ENCODE measurements at places on chromosomes 7 and 10.
A peak's percentile ranks its signal among the peaks of the same experiment; 100 is the strongest.

GRCh38 chr7:143372070-143372469 is 9.1 kb upstream of the ZYX start:
- peak; percentile 62 for DNase-seq

GRCh38 chr7:84538268-84538667 is 343.7 kb upstream of the SEMA3A start:
- no peak for DNase-seq

DNA sequence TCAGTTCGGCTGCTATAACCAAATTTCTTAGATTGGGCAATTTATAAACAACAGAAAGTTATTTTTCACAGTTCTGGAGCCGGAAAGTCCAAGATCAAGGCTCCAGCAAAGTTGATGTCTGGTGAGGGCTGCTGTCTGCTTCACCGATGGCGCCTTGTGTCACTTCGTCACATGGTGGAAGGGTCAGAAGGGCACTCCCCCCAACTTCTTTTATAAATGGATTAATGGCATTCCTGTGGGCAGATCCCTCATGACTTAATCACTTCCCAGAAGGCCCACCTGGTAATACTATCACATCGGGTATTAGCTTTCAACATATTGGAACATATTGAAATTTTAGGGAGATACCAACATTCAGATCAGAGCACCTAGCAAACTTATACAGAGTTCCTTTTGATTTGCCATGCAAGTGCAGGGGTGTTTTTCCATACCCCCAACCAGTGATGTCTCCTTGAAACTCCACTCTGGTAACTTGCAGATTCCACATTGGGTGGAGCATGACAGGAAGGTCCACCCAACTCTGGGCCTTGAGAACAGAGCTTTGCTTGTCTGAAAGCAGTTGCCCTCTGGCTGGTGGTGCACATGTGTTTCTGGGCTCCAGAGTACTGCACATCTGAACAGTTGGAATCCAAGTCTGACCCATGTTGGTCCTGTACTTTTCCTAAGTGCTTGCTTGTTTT is 85.1 kb upstream of the KMT2E start:
- DNase-seq: no peak

DNA sequence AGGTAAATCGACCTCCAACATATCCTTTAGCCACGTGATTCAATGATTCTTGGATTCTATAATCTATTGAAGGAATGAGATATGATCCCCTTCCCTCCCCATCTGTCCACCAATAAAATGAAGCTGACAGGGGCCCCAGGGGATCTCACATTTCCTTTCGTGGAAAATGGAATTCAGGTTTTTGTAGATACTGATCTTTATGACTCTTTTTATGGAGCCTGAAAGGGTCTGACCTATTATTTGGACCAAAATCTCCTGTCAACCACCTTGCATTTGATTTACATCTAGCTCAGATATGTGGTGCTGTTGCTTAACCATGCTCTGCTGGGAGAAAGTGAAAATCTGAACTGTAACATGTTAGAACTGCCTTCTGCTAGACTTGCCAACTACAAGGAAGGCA is 234.0 kb upstream of the CXCL12 start:
- no peak for DNase-seq

DNA sequence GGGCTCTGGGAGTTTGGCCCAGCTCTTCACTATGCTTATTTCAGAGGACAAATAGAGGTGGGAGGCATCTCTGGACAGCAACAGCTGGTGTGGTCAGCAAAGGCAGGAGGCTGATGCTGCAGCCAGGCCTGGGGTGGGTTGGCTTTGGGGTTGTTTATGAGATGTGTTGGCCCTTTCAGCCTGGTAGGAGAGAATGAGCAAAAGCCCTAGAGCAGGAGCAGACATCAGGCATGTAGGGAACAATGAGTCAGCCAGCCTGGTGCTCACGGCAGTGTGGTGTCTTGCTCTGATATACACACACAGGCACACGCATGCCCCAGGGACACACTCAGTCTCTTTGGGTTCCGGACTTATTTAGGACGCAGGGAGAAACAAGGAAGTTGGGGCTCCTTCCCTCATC is 157.1 kb downstream of the PRKCQ start:
- no peak for DNase-seq

GRCh38 chr7:116340943-116341907 is 130.9 kb downstream of the TES start:
- DNase-seq: no peak

GRCh38 chr7:22874904-22875303 is 52.3 kb upstream of the TOMM7 start:
- no peak for DNase-seq

DNA sequence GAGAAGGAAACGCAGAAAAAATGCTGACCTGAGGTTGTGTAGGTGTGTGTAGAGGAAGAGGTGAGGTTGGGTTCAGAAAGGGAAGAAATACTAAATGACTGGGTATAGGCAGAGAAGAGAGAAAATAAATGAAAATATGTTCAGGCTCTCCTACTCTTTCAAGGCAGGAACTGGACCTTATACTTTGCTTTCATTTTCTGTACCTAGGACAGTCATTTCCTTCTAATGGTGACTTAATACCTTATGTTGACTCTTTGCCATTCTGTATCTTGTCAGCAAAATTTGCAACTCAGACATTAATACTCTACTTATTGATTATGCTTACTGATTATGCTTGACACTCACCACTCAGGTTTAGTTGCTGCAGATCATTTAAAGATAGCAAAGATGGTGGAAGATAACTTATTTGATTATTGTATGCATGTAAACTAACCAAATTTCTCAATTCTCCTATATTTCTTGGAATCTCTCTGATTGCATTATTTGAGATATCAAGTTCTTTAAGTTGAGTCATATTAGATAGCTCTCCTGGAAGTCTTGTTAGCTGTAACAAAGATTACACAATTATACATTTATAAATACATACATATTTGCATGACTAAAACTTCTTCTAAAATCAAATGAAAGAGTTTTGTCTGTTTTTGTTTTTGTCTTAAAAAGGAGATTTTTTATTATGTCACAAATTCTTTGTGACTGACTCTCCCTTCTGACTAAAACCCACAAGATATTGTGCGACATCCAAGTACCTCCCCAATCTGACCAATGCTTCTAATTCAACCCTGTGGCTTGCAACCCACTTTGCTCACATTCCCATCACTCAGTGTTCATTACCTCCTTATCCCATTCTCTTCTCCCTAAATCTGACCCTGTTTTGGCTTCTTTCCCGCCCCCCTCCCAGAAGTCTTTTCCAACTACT is 20.0 kb downstream of the LRRD1 start:
- peak; percentile 85 for DNase-seq

- peak; percentile 18 for DNase-seq
These were observed 31.2 kb downstream of the GFRA1 start for GRCh38 chr10:116241642-116242410.

DNA sequence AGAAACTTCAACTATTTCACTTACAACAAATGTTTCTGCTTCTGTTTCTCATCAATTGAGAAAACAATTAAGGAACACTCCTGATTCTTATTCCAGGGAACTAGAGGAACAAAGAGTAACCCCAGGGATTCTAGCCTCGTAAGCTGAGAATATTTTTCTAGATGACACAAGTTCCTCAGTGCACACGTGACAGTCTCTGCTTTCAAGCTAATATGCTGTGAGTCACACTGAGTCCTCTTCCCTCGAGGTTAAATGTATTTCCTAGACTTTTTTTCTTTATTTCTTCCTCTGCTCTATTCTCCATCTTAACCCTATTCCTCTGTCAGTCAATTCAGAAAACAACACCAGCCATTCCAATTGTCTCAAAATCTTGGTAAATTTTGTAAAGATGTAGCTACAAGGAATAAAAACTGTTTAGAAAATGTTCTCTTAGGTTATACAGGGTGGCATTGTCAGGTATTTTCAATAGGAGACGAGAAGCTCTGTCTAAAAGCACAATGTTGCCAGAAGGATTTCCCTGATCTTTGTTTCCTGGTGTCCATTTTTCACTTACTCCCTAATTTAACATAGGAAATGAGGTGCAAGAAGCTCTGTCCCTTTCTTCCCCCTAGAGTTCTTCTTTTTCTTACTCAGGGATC is 5.8 kb upstream of the C1GALT1 start:
- DNase-seq: peak; percentile 84

DNA sequence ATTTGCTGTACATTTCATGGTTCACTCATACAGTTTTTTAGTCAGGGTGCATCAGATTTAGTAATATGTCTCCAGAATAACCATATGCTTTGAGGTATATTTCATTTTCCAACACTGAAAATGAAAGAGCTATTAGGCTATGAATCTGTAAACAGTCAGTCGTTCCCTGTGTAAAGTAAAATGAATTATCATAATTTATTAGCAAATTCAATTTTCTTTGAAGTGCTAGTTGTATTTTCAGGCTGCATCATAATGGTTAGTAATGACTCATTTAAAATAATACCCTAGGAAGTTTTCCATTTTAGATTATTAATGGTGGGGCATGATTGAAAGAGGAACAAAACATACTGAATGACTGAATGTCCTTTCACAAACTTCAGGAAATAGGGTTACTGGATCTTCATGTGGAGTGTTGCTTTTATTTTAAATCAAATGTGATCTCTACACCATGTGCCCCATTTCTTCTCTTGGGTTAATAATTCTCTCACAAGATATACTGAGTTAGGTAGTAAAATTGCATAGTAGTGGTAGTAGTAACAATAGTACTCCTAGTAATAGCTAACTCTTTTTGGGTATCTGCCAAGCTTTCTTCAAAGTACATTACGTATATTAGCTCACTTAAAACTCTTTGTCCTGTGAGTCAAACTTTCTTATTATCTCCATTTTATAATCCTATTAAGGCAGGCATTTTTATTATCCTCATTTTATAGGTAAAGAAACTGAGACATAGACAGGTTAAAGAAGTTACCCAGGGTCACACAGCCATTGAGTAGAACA is 476.5 kb downstream of the SUGCT start:
- no peak for DNase-seq

DNA sequence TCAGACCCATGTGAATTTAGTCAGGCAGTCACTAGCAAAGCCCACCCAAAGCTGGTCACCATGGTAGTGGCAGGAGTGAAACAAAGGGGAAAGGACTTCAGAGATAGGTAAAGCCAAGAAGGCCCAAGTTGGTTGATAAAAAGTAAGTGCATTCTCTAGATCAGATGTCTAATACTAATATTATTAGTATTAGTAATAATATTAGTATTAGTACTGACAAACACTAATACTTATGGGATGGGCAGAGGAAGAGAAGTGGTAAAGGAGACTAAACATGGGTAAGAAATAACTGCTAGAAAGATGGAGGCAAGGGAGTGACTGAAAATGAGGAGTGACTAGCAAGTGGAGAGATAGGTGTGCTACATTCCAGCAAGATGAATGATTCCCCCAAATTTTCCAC is 46.6 kb upstream of the PHYHIPL start:
- DNase-seq: no peak

DNA sequence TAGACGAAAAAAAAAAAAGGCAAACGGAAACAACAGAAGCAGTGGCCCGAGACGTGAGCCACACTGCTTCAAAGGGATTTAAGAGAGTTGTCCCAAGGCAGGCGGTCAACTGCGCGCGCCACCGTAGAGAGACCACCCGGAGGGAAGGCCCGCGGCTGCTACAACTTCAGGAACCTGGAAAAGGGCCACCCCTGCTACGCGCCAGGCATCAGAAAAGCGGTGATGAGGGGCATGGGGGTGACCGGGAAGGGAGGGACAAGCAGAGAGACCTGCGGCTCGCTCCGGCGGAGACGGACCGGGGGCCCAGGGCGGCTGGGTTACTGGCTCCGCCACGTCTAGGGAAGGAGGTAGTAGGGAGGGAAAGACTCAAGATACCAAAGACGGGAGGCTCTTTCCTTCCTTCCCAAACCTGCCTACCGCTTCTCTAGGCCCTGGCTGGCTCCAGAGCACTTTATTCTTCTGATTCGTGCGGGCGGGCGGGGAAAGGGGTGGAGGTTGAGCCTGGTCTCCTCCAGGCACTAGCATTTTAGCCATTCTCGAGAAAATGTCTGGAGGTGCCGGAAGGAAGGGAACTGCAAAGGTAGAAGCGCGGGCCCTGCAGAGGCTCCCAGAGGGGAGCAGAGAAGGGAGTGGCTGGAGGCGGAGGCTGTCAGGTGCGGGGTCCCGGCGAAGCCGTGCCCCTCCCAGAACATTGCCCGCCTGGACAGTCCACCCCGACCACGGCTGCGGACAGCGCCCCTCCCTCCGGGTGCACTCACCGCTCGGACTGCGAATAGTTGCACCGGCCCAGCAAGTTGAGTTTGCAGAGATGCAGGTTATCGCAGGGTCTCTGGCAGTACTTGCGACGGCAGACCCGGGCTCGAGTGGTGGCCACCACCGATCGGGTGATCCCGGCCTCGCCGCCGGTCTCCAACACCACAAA is 993 bp downstream of the ZC3HAV1 start:
- DNase-seq: peak; percentile 47

GRCh38 chr7:139992353-139993044 is 70.3 kb downstream of the PARP12 start:
- no peak for DNase-seq

DNA sequence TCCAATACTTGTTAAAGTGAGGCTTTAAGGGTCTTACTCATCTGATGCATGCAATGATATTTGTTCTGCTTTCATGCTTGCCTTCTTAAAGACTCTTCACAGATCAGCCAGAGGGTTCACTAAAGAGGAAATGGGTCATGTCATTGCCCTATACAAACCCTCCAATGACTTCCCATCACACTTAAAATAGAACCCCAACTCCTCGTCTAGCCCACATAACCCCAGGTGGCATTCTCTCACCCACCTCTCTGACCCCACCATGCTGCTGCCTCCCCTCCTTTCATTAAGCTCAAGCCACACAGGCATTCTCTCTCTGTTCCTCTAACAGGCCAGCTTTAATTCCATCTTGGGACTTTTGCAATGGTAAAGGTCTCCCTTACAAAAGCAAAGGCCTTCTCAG is 253.6 kb downstream of the GRID1 start:
- no peak for DNase-seq

- no peak for DNase-seq
These were observed 48.5 kb upstream of the ARL4A start for GRCh38 chr7:12638851-12639456.

GRCh38 chr7:106895246-106895864 is 30.3 kb downstream of the PIK3CG start:
- DNase-seq: no peak

DNA sequence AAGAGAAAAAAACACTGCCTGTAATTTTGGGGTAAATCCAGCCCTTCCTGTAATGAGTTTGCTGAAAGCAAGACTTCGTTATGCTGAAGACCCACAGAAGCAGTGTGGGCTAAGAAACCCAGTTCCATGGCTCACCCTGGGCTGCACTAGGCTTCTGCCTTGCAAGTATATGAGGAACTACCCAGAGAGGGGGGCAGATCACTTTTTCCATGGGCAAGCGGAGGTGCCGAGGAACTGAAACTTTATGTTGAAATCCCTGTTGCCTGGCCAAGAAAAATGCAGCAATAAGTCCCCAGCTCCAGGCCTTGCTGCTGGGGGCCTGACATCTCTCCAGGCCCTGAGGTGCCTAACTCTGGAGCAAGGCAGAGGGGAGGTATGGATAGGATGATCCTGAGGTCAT is 8.5 kb downstream of the RASSF4 start:
- DNase-seq: no peak

- peak; percentile 96 for DNase-seq
These were observed at the start of gene HSPB1 for GRCh38 chr7:76302347-76303201. TSS of gene HSPB1 (plus strand) at chr7:76302673. CDS start at chr7:76302713, 40 bp downstream.

- no peak for DNase-seq
These were observed 7.0 kb downstream of the HHEX start for GRCh38 chr10:92696606-92697383.

- DNase-seq: peak; percentile 8
These were observed 346.5 kb upstream of the GALNT17 start for GRCh38 chr7:70785427-70785826.

- no peak for DNase-seq
These were observed 64.9 kb downstream of the CREM start for GRCh38 chr10:35191523-35191922.

GRCh38 chr7:42247301-42247700 is 10.3 kb upstream of the GLI3 start:
- DNase-seq: peak; percentile 32

GRCh38 chr7:156139633-156140032 is 327.4 kb upstream of the SHH start:
- DNase-seq: no peak

Measured in foreskin fibroblast (primary cell).